ENCODE measurements at places on chromosomes 16 and 17.

DNA sequence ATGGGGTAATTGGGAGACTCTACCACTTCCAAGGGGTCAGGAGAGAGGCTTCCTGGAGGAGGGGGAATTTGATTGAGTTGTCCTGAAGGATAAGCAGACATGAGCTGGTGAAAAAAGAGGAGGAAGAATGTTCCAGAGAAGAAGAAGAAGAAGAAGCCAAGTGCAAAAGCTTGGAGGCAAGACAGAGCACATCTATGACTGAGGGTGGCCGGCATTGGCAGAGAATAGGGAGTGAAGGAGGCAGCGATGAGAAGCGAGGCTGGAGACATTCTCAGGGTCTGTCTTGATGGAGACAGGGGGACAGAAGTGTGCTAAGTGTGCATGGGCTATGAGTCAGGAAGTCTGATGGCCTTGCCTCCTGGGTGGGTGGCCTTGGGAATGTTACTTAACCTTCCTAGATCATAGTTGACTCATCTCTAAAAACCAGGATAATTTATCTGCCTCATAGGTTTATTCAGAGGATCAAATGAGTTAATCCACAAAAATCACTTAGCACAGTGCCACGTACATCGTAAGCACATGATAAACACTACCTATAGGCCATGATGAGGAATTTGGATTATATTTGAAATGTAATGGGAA is 171.7 kb downstream of the ABCC12 start:
- DNase-seq = no peak

DNA sequence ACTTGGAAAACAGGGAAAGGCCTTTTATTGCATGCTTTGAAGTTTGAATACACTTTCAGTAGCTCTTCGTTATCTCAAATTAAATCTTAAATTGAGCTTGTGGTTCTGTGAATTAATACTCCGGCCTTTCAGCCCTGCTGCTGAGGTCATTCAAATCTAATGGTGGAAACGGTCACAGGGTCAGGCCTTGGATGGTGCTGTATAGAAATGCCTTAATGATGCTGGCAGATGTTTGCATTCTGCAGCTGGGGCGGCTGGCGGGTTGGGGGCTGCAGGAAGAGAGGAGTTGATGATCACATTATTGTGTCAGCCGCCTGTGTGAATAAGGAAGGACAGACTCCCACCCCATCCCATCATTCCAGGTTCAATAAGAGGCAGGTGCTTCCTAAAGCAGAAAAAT is 723.6 kb downstream of the WWOX start:
- no peak for DNase-seq

DNA sequence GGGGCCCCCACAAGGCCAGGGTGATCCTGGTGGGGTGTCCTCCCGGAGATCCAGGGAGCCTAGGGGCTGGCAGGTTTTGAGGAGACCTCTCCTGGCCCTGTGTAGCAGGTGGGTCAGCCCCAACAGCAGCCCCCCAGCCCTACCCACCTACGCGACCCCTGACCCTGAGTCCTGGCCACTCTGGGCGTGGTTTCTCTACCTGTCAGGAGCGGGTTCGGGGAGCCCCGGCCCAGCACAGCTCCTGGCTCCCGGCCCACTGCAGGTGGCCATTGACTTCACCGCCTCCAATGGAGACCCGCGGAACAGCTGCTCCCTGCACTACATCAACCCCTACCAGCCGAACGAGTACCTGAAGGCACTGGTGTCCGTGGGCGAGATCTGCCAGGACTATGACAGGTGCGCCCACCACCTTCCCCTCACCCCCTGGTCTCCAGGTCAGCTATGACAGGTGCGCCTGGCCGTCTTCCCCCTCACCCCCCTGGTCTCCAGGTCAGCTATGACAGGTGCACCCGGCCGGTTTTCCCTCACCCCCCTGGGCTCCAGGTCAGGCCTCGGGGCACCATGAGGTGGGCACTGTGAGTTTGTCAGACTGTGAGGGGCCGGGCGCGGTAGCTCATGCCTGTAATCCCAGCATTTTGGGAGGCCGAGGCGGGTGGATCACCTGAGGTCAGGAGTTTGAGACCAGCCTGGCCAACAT is 13.0 kb downstream of the CPNE7 start:
- DNase-seq = no peak

- DNase-seq = peak; percentile 76
Measured at GRCh38 chr17:80859002-80859941, 132.4 kb upstream of the CHMP6 start.

- DNase-seq = no peak
Measured at GRCh38 chr16:50598256-50598894, 50.2 kb downstream of the NKD1 start.

- DNase-seq = peak; percentile 28
Measured at GRCh38 chr16:77308163-77308561, 109.0 kb downstream of the SYCE1L start.
